ENCODE measurements at places on chromosomes 11 and 22.

- DNase-seq, result no peak
Measured at GRCh38 chr11:44014968-44015623, 32.7 kb upstream of the ACCSL start.

- no peak for DNase-seq
Measured at GRCh38 chr11:111205632-111206385, 39.7 kb upstream of the POU2AF2 start.

DNA sequence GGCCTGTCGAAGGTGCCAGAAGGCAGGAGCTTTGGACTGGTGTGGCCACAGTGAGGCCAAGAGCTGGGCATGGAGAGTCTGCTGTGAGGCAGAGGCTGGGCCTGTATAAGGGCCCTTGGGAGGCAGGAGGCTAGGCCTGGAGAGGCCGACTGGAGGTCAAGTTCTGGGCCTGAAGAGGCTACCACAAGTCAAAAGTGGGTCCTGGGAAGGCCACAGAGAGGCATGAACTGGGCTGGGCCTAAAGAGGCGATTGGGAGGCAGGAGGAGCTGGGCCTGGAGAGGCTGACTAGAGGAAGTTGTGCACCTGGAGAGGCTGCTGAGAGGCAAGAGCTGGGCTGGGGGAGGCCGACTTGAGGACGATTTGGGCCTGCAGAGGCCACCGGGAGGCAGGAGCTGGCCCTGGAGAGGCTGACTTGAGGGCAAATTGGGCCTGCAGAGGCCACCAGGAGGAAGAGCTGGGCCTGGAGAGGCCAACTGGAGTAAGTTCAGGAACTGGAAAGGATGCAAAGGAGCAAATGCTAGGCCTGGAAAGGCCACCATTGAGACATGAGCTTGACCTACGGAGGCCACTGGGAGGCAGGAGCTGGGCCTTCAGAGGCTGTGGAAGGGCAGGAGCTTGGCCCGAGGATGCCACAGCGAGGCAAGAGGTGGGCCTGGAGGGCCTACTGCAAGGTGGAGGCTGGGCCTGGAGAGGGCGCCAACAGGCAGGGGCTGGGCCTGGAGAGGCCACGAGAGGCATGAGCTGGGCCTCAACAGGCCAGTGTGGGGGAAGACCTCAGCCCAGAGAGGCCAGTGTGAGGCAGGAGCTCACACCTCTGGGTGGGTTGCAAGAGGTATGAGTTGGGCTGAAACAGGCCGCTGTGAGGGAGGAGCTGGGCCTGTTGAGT, 39.8 kb downstream of the OR4C45 start:
- DNase-seq, result peak; percentile 62

DNA sequence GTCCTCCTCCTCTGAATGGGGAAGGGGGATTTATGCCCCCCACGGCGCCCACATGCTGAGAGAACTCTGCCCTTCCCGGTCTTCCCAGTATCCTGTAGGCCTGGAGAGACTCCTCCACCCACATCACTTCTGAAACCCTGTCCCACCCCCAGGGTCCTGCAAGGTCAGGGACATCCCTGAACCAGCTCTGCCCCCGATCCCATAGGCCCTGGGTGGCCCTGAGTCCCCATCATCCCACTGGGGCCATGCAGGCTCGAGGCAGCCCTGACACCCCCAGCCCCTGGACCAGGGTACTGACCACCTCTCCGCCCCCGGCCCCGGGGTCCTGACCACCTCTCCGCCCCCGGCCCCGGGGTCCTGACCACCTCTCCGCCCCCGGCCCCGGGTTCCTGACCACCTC, 11.7 kb downstream of the B4GALNT4 start:
- DNase-seq, result no peak

DNA sequence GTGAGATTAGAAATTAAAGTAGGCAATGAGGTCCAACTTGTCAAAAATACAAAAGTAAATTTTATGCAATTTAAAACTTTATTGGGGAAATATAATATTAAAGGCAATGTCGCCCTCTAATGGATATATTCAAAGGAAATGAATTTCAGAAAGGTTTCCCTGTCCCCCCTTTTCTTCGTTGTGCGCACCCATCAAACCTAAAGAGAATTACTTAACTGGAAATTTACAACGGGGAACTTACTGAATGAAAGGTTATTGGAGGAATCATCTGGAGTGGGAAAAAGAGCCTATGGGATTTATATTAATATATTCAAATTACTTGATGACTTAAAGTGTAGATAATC, 1.7 kb upstream of the ABTB2 start:
- peak; percentile 70 for DNase-seq

GRCh38 chr22:42844756-42845155, 12.3 kb downstream of the ARFGAP3 start:
- no peak for DNase-seq

DNA sequence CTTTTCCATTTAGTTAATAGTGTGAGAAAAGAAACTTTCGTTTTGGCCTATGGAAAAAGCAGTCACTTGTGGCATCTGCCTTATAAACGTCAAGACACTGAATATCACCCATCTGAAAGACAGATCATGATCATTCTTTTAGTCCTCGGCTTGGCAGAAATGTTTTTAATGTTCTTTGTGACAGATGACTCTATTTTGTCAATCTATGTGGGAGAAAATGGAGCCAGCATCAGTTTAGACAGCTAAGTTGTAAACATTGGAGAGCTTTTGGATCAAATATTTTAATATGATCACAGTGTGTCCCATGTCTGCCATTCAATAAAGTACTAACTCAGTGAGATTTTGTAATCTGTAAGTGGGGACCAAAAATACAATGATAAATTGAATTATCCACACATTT, 85.1 kb upstream of the LUZP2 start:
- no peak for DNase-seq

DNA sequence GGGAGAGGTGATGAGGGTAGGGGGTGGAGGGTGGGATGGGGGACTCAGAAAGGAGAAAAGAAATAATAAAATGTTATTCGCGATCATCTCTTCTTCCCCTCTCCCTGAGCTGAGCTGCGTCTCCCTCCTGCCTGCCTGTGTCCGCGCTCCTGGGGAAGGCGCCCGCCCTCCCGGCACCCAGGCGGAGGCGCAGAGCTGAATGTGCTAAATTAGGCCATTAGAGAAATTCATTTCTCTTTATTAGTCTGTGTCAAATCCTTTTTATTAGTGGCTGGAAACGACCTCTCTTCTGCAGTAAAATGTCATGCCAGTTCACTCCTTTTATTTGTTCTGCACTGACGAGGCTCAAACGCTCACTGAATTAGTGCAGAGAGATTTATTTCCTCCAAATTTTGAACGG, 116.1 kb downstream of the FEZ1 start:
- DNase-seq, result no peak

- no peak for DNase-seq
Measured at GRCh38 chr11:35810045-35810645, 133.7 kb upstream of the LDLRAD3 start.

- no peak for DNase-seq
Measured at GRCh38 chr11:45599161-45599943, 66.1 kb downstream of the CHST1 start.

DNA sequence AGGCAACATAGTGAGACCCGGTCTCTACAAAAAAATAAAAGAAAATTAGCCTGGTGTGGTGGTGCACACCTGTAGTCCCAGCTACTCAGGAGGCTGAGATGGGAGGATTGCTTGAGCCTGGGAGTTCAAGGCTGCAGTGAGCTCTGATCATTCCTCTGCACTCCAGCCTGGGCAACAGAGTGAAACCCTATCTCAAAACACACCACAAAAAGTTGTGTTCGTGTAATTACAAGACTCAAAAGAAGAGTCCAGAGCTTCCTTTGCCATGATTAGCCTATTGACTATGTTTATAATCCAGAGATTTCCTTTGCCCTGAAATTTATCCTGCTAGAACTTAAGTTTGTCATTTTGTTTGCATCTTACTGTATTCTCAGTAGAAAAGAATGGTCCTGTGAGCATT, 21.0 kb downstream of the SGSM3 start:
- no peak for DNase-seq

DNA sequence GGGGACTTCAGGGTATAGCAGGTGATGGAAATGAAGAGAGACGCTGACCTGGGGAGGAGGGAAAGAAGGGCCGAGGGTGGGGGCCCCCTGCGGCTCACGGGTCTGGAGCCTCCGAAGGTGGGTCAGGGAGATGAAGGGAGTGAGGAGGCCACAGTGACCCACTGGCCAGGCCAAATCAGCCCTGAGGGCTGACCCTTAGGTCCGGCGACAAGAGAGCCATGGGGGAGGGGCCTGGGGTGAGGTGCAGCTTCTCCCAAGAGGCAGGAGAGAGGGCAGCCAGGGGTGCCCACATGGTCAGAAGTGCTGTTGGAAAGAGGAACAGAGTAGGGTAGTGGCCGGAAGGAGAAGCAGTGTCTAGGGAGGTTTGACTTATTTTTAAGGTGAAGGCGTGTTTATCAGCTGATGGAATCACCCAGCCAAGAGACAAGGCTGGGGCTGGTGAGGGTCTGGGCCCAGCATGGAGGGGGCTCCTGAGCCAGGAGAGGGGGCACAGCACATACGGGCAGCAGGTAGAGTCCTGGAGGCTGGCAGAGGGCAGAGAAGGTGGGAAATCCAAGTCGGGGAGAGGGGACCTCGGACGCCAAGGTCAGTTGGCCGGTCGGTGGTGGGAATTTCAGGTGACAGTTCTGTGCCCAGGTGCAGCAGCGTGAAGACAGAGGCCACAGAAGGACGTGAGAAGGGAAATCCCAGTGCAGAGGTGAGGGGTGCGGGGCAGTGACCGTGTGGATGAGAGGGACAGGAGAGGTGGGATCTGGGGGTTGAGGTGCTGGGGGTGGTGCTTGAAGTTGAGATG, 49.0 kb downstream of the LINC01488 start:
- DNase-seq, result no peak

- DNase-seq, result no peak
Measured at GRCh38 chr11:14444441-14445189, 55.0 kb downstream of the COPB1 start.
